ENCODE measurements at places on chromosomes 16 and 17.

DNA sequence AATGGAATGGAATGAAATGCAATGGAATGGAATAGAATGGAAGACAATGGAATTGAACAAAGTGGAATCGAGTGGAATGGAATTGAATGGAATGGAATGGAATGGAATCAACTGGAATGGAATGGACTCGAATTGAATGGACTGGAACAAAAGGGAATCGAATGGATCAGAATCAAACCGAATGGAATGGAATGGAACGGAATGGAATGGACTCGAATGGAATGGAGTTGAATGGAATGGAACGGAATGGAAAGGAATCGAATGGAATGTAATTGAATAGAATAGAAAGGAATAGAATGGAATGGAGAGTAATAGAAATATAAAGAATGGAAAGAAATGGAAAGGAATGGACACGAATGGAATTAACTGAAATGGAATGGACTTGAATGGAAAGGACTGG lies 475.2 kb upstream of the WSB1 start:
- no peak for DNase-seq

- no peak for DNase-seq
Measured at GRCh38 chr17:2247005-2247404, 56.6 kb downstream of the SMG6 start.

- no peak for DNase-seq
Measured at GRCh38 chr16:2529061-2529931, 1.9 kb downstream of the CEMP1 start.

DNA sequence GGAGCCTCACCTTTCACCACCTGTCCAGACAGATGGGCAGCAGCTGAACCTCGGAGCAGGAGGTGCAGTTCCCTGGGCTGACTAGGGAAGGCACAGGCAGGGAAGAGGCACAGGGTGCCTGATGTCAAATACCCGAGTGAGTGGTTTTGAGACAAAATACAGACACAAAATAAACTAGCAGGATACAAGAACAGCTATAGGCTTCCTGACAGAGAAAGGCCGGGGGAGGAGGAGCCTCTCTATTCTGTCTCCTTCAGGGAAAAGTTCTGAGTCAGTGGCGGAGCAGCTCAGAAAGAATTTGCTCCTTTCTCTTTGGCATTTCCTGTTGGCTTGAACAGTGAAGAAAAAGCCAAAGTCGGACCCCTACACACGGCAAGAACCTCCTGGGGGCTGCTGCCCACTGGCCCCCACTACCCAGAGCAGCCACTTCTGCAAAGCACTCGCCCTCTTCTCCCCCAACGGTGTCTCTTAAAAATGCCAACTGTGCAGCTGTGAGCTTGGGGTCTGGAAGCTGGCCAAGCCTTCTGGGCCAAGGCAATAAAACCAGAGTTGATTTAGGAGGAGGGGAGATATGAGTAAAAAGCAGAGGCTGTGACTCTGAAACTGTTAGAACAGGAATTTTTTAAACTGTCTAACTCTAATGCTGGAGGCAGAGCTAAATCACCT lies 14.4 kb upstream of the FAAP100 start:
- no peak for DNase-seq

DNA sequence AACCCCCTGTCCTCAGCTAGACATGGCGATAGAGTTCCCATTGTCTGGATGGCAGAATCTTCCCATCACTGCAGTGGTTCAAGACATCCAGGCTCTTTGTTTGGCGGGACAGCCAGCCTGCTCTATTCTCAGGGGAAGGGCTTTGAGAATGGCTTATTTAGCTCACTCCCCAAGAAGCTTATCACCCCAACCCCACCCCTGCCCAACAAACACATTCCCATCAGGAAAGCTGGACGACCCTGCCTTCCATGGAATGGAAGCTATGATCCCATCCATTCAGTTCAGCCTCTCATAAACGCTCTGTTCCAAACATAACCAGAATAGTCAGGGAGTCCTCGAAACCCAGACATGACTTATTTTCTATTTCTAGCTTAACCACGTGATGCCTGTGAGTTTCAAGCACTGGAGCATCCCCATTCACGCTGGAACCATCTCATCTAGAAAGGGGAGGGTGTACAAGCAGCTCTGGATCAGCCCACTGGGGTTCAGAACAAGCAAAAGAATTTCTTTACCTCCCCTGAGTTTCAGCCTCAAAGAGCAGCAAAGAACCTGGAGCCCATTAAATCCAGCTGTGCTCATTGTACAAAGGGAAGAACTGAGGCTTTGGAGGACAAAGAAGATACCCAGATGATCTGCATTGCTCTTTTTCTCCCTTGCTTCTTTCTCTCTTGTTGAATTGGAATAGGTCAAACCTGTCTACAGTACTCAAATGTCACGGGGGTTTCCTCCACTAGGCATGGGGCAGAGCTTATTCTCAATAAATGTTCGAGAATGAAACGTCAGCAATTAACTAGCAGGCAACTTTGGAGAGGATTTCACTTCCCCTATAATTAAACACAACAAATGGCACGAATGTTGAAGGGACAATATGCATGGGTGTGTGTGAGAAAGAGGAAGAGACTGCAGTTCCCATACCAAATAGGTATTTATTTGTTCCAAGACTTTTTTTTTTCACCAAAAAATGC lies 93.1 kb downstream of the XYLT1 start:
- DNase-seq: no peak

GRCh38 chr16:70638814-70639792 lies 7.3 kb upstream of the IL34 start:
- DNase-seq: no peak

GRCh38 chr17:63329876-63330275 lies 116.2 kb downstream of the CYB561 start:
- DNase-seq: no peak

DNA sequence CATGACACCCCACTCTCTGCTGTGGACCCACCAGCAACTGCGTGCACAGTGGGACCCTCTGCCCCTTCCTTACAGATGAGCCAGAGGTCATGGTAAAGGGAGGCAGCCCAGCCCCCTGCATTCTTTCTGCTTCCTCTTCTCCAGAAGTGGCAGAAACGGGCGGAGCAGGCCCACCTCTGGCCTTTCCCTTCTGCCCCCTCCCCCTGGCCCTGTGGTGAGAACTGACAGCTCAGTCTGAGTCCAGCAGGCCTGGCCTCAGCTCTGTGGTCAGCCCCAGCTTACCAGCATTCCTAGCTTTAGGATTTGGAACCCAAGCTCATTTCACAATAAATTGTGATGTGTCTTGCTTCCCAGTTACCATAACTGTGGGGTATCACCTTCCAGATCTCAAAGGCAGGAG lies 4.8 kb upstream of the ANKRD11 start:
- no peak for DNase-seq

DNA sequence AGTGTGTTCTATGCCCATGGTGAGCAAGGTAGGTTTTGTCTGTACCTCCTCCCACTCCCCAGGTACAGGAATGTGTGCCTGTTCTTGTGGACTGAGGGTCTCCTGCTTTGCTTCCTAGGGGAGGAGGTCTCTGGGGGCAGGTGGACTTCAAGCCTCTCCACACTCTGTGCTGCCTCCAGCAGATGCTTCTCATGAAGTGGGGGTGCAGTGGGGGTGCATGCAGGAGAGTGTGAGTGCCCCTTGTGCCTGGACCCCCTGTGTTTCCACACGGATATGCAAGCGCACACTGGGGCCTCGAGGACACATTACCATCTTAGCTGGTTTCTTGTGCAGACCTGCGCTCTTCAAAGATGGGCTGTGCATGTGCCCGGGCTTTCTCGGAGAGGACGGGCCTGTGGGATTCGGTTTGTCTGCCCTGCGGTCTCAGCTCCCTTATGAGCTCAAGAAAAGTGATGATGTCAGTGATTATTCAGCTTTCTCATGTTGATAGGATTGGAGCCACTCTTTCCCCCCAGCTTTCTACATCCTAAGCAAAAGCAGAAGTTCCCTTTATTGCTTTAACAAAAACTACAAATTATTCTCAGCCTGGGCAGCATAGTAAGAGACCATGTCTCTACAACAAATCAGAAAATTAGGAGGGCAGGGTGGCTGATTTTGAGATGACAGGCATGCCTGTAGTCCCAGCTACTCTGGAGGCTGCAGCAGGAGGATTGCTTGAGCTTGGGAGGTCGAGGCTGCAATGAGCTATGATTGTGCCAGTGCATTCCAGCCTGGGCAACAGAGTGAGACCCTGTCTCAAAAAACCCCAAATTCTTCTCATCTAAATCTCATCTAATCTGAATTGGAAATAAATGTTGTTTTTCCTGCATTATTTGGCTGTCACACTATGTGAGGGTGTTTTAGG lies 86.8 kb downstream of the RPTOR start:
- DNase-seq: no peak

DNA sequence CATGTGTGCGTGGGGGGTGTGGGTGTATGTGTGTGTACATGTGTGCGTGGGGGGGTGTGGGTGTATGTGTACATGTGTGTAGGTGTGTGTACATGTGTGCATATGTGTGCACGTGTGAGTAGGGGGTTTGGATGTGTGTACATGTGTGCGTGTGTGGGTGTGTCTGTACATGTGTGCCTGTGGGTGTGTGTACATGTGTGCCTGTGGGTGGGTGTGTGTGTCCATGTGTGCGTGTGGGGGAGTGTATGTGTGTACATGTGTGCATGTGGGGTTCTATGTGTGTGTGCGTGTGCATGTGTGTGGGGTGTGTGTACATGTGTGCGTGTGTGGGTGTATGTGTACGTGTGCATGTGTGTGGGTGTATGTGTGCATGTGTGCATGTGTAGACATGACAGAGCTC lies 129.1 kb downstream of the C16orf95 start:
- DNase-seq: no peak

DNA sequence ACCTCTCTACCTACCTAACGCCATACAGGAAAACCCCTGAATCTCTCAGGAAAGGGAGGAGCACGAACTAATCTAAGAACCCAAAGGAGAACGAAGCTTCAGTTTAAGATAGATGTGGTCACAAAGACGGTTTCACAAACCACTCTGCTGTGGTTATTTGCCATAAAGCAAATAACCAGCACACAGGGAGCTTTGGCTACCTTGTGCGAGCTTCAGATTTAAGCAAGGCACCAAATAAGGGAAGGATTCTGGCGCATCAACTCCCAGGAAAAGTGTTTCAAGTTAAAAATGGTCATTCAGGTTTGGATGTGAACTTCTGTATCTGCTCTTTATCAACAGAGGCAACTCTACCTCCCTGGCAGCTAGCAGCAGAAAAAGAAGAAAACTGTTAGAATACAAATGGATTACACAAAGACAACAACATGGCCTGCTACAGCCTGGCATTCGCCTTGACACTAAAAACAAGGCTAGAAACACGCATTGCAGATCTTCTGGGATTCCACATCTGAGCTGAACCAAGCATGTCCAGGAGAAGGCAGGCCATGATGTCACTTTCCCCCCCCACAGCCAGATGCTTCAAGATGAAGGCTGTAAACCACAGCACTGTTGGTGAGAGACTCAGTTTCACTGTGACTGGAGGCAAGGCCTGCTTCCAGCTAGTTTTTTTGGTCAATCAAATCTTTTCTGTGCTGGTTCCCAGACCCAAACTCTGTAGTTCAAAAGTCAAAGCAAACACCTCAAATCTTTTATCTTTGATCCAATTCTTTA lies 43.6 kb downstream of the SMG6 start:
- peak; percentile 90 for DNase-seq

- DNase-seq: peak; percentile 72
Measured at GRCh38 chr16:53892155-53892554, 188.2 kb downstream of the FTO start.

GRCh38 chr16:1078579-1079021 lies 6.1 kb downstream of the SSTR5 start:
- no peak for DNase-seq

DNA sequence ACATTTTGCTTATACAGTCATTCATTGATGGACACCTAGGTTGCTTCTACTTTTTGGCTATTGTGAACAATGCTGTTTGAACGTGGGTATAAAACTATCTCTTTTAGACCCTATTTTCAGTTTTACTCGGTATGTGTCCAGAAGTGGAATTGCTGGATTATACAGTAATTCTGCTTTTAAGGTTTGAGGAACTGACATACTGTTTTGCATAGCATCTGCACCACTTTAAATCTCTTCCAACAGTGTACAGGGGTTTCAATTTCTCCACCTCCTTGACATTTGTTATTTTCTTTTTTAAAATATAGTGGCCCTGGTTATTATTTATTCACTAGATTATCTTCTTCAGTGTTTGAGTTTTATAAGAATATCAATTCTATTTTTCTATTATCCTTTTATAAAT lies 116.9 kb downstream of the USP22 start:
- no peak for DNase-seq

DNA sequence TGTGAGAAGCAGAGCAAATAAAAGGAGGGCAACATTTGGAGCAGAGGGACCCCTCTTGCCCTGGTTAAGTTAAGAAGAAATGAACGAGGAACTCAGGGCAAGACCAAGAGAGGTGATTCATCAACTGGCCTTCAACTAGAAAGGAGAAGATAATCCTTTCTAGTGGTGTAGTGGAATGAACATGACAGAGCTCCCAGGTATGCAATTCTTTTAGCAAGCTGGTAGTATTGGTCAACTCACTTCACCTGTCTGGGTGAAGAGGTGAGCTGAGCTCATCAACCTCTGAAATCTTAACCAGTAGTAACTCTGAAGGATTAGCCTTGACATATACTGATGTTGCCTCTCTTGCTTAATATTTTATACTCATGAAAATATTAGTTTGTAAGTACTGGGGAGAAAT lies 1024.7 kb upstream of the GOT2 start:
- no peak for DNase-seq

DNA sequence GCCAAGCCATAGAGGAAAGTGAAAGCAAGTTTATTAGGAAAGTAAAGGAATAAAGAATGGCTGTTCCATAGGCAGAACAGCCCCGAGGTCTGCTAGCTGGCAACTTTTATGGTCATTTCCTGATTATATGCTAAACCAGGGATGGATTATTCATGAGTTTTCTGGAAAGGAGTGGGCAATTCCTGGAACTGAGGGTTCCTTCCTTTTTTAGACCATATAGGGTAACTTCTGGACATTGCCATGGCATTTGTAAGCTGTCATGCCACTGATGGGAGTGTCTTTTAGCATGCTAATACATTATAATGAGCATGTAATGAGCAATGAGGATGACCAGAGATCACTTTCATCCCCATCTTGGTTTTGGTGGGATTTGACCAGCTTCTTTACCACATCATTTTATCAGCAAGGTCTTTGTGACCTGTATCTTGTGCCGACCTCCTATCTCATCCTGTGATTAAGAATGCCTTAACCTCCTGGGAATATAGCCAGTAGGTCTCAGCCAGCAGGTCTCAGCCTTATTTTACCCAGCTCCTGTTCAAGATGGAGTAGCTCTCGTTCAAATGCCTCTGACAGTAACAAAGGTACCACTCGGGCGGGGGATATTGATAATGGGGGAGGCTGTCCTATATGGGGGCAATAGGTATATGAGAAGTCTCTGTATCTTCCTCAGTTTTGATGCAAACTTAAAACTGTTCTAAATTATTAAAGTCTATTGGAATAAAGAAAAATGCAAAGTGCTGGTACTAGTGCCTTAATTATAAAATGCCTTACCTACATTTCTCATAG lies 38.9 kb upstream of the HELZ start:
- DNase-seq: no peak

GRCh38 chr17:30824002-30824355 lies 513 bp downstream of the CRLF3 start:
- DNase-seq: no peak

GRCh38 chr17:180381-181244 lies 837 bp downstream of the DOC2B start:
- no peak for DNase-seq

GRCh38 chr16:72961115-72961832 lies 86.7 kb downstream of the ZFHX3 start:
- DNase-seq: no peak

GRCh38 chr16:1101133-1101532 lies 5.1 kb upstream of the C1QTNF8 start:
- DNase-seq: no peak
